ENCODE measurements at places on chromosomes 3 and 15.

GRCh38 chr15:85011160-85011571 is 29.5 kb downstream of the PDE8A start:
- DNase-seq, result no peak

DNA sequence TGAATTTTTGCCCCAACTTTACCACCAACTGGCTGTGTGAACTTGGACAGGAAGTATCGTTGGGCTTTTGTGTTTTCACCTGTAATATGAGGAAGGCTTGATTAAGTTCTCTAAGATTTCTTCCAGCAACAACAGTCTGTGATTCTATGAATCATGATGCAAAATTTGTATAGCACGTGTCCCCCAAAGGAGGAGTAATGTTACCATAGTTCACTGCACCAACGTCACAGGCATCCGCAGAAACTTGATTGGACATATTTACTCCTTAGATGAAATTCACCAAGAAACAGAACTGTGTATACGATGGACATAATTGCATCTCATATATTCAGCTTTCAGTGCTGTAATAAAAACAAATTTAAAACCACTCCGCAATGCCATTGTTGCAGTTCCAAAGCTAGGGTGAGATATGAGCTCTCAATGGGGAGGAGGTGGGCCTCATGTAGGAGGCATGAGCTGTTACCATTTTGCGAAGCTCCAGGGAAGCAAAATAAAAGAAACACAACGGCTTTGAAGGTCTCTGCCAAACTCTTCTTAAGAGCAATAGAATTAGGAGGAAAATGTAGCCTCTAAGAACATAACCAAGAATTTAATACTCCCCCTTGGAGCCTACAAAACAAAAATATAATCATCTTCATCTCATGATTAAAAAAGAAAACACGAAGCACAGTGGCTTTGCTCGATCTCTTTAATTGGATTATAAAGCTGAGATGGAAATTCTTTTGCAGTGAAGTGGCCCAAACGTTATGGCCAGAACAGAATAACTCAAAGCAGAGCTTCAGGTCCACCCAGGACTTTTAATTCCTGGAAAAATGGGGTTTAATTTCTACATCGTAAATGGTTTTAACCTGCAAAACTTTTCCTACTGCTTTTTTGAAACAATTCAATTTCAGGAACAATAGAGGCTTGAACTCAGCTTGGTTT is 80.7 kb downstream of the CHST2 start:
- DNase-seq, result no peak

GRCh38 chr3:2937055-2937454 is 173.1 kb downstream of the IL5RA start:
- no peak for DNase-seq

DNA sequence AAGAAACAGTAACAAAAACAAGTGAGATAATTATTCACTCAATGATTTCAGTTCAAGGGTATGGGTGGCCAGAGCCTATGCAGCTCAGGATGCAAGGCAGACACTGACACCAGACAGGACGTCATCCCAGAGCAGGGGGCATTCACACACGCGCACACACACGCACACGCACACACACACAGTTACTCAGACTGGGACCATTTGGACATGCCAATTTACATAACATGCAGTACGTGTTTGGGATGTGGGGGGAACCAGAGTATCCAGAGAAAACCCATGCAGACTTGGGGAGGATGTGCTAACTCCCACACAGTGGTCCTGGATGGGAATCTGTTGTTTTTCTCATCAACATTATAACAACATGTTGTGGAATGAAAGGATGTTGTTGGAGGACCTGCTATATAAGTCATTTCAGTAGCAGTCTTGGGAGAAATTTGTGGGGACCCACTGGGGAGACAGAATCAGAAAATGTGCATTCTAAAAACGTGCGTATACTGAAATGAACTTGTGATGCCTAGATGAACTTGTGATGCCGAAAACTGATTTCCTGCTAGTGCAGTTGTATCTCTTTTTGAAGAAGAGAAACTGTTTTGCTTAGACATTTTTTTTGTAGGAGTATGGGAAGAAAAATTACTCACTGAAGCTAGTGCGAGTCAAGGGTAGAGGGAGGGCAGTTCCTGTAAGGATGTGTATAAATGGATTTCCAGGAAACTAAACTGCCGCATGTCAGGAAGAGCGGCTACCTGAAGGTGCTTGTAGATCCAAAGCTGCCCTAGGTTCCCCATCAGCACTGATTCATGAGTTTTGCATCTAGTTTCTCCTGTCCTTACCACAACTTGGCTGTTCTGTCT is 25.2 kb downstream of the CD200 start:
- no peak for DNase-seq

GRCh38 chr3:77040926-77041722 is 1.2 kb downstream of the ROBO2 start:
- DNase-seq, result no peak

GRCh38 chr15:69963385-69963784 is 134.3 kb downstream of the TLE3 start:
- no peak for DNase-seq

GRCh38 chr3:71907996-71908395 is 123.0 kb upstream of the PROK2 start:
- DNase-seq, result no peak

DNA sequence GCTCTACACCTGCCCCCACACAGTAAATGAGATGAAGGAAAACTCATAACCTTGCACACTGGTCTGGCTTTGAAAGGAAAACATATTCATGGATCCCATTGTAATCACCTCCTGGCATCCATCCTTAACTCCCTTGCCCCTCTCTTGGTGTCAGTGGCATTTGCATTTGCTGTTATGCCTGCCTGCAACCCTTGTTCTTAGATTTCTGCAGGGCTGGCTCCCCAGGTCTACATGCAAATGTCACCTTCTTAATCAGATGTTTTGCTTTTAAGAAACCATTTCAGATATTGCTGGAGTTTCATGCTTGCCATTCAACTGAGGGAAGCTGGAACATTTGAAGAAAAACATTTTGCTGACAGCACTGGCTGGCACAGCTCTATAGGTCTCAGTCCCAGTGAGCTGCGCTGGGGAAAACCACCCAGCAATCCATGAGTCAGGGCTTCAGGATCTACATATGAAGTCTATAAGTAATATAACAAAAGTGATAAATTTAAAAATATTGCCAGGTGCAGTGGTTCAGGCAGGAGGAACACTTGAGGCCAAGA is 19.1 kb downstream of the LRRC2 start:
- DNase-seq, result no peak

DNA sequence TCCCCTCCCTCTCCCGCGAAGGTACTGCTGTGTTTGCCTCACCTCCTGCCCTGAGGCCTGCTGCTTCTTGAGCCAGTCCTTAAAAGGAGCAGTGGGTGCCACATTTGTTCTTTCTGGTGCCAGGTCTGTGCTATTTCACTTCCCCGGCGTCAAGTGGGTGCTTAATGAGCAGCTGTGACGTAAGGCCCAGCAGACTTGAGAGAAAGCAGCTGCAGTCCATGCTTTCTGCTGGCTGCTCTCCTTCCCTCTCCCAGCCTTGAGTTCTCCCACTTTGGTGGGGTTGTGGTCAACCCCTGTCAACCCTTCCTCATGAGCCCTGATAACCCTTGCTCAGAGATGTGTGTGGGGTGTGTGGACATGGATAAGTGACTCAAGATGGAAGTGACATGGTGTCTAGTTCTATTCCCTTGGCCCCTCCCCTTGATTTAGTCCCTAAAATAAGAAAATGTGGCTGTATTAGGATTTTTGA is 6.9 kb downstream of the INAFM2 start:
- no peak for DNase-seq

DNA sequence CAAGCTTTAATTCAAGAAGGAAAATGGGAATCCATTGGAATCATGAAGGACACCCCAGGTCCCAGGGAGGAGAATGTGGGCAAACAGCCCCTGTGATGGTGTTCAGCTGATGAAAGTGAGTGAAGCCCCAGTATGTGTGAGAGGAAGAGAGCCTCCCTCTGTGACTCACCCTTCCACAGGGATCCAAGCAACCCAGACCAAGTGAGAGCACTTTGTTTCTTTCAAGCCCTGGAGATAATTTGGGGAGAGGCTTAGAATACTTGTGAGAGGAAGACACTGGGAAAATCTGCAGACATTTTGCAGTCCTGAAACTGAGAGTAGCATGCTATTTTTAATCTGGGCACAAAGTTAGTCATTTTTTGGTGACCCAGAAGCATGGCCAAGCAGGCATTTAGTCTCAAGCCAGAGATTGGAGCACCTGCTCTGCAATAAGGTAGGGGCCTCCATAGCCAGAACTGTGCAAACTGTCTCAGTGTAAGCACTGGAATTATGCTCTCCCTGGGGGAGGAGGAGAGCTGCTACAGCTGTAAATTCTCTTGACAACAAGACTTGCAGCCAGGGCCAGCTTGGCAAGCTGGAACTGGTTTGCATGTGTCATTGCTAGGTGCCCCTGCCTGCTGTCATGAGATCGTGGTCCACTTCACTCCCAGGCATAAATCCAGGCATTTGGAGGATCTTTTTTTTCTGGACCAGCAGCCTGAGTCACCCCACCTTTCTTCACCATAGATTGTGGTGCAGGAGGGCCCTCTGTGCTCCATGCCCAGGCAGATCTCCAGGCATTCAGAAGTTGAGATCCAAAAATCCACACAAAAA is 537.8 kb upstream of the DPPA4 start:
- DNase-seq, result no peak

- no peak for DNase-seq
These were observed 725 bp downstream of the SRP14 start for GRCh38 chr15:40038275-40038637.

GRCh38 chr3:30578479-30578878 is 27.9 kb upstream of the TGFBR2 start:
- DNase-seq, result no peak

- DNase-seq, result no peak
These were observed 383.9 kb upstream of the TMCO5A start for GRCh38 chr15:37550360-37551024.

GRCh38 chr15:41987246-41987924 is 15.0 kb upstream of the EHD4 start:
- DNase-seq, result no peak

DNA sequence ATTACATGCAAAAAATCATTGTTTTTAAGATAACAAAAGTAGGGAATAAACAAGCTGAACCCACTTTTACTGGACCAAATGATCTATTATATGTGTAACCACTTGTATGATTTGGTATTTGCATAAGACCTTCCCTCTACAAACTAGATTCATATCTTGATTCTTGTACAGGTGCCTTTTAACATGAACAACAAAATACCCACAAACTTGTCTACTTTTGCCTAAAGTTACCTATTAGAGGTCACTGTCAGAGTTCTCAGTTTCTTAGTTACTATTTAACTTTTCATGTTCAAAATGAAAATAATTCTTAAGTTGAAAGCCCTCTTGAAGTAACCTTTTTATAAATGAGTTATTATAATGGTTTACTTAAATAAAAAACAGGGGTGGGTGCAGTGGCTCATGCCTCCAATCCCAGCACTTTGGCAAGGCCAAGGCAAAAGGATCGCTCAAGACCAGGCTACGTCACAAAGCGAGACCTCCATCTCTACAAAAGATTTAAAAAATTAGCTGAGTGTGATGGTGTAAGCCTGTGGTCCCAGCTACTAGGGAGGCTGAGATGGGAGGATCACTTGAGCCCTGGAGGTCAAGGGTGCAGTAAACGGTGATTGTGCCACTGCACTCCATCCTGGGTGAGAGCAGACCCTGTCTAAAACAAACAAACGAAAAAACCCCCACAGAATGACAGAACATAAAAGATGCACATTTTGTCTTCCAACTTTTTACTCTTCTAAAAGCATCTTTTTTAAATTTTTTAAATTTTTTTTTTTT is 16.0 kb downstream of the ACTR8 start:
- DNase-seq, result no peak

- no peak for DNase-seq
These were observed 19.8 kb downstream of the ST3GAL6 start for GRCh38 chr3:98782824-98783500.

DNA sequence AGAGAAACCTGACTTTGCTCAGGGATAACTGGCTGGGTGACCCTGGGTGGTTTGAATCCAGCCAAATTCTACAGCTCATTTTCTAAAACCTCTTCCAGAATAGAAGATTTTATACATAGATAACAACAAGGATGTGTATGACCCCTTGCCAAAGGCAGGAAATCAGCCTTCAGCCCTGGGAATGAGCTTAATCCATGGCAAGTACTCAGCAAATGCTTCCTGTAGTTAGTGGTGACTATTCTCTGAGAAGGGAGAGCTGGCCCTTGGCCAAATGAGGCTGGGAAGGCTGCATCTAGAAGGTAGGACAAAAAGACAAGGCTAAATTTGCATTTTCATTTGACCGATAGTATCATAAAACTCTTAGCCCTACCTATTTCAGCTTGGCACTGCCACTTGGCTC is 4.6 kb upstream of the HACD3 start:
- no peak for DNase-seq

DNA sequence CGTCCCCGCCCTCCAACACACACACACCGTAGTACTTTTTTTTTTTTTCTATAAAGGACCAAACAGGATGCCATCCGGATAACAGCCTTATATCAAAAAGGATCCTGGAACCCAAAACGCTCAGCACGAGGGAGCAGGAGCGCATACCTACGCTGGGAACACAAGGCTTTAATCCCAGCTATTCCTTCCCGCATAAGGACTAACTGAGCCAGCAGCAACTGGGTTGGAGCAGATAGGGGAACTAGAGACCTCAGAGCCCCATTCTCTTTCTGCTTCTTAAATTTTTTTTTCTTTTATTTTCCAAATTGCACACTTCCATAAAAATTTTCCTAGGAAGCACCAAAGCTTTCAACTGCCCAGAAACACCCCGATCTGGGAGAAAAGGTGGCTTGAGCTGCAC is 1.3 kb downstream of the TRANK1 start:
- DNase-seq, result no peak

DNA sequence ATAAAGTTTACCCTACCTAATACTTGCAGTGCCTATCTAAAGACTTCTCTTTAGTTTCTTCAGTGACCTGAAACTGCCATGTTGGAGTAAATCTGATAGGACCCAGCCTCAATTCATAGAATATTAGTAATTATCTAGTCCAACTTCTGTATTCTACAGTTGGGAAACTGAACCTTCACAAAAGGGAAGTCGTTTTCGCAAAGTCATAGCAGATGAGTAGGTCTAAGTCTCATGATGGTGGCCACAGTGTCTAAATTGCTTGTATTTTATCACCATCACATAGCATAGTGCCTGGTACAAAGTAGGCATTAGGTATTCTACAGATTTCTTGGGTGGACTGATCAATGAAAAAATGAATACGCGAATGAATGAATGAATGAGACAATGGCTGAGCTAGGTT is 8.4 kb downstream of the GMNC start:
- no peak for DNase-seq

GRCh38 chr3:98623572-98624280 is 30.3 kb upstream of the CPOX start:
- no peak for DNase-seq

- DNase-seq, result no peak
These were observed 154.5 kb upstream of the BNIP2 start for GRCh38 chr15:59843609-59844008.

DNA sequence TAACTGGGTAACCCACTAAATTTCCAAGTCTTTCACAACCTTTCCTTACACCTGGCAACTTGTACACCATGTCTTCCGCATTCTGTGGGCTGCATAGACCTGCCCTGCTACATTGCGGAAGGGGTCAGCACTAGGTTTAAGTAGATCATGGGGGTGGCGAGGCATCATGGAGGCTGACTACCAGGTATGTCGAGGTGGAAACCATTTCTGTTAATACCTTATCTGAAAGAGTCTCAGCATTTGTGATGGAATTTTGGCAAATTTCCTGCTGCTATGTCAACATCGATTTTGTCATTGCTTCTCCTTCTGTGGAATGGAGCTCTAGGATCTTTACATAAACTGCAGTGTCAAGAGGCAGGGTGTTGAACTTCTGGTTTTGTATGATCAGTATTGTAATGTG is 187.2 kb downstream of the GHSR start:
- DNase-seq, result no peak

Measured in stimulated activated CD8-positive, alpha-beta memory T cell treated with anti-CD3 and anti-CD28 coated beads, Interleukin-15, amount 100 ng/mL, for 4 hours (primary cell).